ENCODE measurements at places on chromosomes 2 and 18. TPM values are rescaled to one million over a fixed set of nuclear protein-coding genes. Genes with fewer than 3 reads are reported as not detected.

HRH4 gene
- total RNA-seq: 0.17 TPM

- DNase-seq: no peak
These were observed 57.1 kb upstream of the GPR45 start for GRCh38 chr2:105184420-105184819.

- DNase-seq: no peak
These were observed 82.2 kb upstream of the GPC1 start for GRCh38 chr2:240353086-240353798.

DSEL gene
- 16.5 TPM for total RNA-seq

DNA sequence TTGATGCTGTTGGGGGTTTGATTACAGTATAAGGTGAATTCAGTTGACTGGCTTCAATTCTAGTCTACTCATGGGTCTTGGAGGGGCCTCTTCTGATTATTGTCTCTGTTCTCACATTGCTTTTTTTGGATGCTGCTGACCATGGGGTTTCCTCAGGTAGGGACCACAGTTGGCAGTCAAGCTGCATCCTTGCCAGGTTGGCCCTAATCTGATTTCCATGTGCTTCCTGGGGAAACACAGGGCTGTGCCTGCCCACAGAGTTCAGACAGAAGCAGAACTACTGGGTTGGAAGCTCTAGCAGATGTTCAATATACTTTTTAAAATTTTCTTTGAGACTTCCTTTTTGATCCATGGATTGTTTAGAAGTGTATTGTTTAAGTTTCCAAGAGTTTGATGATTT, 227.3 kb downstream of the XIRP2 start:
- DNase-seq: no peak

METTL8 gene
- total RNA-seq: 40.4 TPM

DNA sequence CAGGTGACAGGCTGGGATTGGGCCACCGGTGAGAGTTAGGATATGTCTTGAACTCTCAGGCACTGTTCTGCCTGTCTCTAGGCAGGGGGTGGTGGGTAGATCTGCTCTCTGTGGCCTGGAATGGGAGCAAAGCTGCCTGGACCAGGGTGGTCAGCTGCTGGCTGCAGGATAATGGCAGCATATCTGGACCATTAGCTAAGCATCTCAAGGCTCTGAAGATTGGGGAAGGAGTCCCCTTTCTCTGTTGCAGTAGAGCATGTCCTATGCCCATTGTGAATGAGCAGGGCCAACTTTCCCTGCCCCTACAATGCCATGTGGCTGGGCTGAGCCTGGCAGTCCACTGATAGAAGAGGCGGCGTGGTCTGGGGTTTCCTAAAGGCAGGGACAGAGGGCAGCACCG, 34.6 kb downstream of the LOXHD1 start:
- DNase-seq: no peak

DNA sequence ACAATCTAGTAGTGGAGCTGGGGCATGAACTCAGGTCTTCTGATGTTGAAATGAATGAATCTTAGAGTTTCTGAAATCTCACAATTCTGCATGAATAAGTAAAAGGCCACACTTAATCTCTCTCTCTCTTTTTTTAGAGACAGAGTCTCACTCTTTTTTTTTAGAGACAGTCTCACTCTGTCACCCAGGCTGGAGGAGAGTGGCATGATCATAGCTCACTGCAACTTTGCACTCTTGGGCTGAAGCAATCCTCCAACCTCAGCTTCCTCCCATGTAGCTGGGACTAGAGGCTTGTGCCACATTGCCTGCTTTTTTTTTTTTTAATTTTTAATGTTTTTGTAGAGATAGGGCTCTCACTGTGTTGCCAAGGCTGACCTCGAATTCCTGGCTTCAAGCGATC, 68.9 kb upstream of the THOC1 start:
- no peak for DNase-seq

GRCh38 chr2:210227290-210228088, 2.2 kb upstream of the ACADL start:
- DNase-seq: no peak

CASP8 gene
- 16.4 TPM for total RNA-seq

GRCh38 chr2:182866461-182867406, at the start of gene FRZB:
Gene FRZB, minus strand, starts transcription at chr2:182866637. Its CDS starts 85 bp downstream, at chr2:182866552.
- DNase-seq: peak; percentile 78

GRCh38 chr18:49933530-49934128, 120.3 kb upstream of the ACAA2 start:
- peak; percentile 45 for DNase-seq

DNA sequence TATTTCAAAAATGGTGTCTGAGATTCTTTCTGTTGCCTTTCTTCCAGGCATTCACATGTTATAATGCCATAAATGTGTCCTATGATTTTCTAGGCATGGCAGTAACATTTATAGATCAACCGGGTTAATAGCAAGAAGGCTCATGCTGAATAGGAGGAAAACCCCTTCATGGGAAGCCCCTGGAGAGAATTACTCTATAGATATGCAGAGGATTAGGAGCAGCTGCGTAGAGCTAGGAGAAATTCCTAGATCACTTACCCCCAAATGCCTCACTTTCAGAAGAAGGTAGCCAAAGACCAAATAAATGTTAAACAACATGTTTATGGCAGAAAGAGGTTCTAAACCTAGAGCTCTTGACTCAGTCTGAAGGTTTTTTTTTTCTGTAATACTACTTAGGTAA, 153.4 kb upstream of the CTNNA2 start:
- no peak for DNase-seq

- no peak for DNase-seq
These were observed 488.1 kb upstream of the RAB12 start for GRCh38 chr18:8121101-8121500.

- DNase-seq: no peak
These were observed 34.4 kb downstream of the ACAA2 start for GRCh38 chr18:49778826-49779465.

GRCh38 chr2:231100990-231101389, 23.9 kb downstream of the HTR2B start:
- DNase-seq: no peak

COL5A2 gene
- 580 TPM for total RNA-seq

Measured in astrocyte (in vitro differentiated cells and primary cell).